Stimulated activated CD4-positive, alpha-beta T cell treated with anti-CD3 and anti-CD28 coated beads, Interleukin-1b, Interleukin-23, amount 100 ng/mL, for 4 hours (primary cell): ENCODE measurements at places on chromosomes 13 and 19.

- no peak for DNase-seq
Measured at GRCh38 chr13:87736849-87737385, 65.7 kb downstream of the SLITRK5 start.

GRCh38 chr19:31013384-31014020 lies 335.7 kb downstream of the TSHZ3 start:
- DNase-seq, result no peak

DNA sequence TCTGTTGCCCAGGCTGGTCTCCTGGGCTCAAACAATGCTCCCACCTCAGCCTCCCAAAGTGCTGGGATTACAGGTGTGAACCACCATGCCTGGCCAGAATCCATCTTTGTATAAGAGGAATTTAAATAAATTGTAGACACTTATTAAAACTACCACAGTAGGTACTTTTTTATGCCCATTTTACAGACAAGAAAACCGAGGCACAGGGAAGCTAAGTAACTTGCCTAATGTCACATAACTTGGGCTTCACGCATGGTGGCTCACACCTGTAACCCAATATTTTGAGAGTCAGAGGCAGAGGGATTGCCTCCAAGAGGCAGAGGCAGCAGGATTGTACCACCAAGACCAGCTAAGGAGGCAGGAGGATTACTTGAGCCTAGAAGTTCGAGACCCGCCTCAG lies 22.7 kb upstream of the CALM3 start:
- DNase-seq, result no peak

- no peak for DNase-seq
Measured at GRCh38 chr13:68810660-68811059, 1297.0 kb upstream of the ATXN8OS start.

DNA sequence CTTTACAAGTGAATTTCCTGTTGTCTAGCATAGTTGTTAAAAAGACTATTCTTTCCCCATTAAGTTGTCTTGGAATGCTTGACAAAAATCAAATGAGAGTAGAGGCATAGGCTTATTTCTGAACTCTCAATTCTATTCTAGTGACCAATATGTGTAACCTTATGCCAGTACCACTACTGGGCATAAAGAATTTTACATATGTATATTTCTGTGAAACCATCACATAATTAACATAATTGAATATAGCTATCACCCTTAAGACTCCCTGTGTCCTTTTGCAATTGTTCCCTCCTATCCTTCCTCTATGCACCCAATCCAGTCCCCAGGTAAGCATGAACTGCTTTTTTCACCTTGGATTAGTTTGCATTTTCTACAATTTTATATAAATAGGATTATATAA lies 165.0 kb downstream of the DNAJC3 start:
- DNase-seq, result no peak

DNA sequence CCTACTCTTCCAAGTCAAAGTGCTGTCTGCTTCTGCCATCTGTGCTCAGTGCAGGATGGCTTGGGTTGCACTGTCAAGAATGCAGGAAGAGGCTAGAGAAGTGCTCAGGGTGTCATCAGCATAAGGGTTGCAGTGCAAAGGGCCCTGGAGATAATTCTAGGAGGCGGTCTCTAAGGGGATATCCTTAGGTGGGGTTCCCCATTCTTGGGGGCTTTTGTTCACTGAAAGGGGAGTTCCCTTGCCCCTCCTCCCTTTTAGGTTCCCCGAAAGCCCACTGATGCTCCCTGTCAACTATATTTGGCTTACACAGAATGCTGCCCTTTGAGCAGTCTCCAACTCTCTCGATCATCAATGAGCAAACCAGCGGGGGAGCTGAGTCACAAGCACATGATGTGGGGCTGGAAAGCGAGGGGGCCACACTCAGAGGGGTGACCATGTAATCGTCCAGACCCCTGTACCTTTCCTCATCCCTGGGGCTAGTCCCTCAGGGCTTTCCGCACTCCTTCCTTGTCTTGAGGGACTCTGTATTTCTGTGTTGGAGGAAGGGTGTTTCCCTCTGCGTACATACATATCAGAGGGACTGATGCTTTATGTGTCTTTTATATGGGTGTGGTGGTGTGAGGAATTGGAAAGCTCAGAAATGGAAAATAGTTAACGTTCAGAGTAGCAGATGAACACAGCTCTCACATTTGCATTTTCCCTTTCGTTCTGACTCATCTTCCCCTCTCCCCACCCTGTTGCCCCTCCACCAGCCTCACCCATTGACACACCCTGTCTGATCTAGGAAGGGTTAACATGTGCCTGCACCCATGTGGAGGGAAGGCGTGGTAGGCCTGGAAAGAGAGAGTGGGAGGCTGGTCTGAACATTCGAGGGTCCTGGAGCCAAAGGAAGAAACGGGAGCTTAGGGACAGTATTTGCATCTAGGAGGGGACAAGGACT lies 6.7 kb downstream of the ZBTB32 start:
- DNase-seq, result peak; percentile 37

GRCh38 chr19:12769689-12770088 lies 5.7 kb downstream of the HOOK2 start:
- DNase-seq, result no peak

- DNase-seq, result no peak
Measured at GRCh38 chr13:103097366-103097928, 31.2 kb upstream of the SLC10A2 start.

- DNase-seq, result no peak
Measured at GRCh38 chr13:79516595-79516994, 35.6 kb downstream of the NDFIP2 start.

- DNase-seq, result no peak
Measured at GRCh38 chr13:99983499-99984401, 2.2 kb downstream of the ZIC2 start.

DNA sequence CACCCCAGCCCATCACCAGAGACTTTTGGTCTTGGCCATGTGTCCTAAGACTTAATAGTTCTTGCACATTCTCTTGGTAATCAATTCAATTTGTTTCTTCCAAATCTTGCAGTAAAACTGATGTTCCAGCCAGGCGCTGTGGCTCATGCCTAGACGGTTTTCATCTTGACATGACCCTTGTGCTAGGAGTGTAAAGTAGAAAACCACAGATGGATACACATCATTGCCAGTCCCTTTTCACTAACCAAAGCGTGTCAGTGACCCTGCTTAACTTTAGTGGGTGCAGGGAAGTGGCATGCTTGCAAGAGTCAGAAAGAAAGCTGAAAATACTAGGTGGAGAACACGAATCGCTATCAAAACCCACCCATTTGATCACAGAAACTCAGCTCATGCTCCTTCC lies 18.0 kb upstream of the CD70 start:
- no peak for DNase-seq

- DNase-seq, result no peak
Measured at GRCh38 chr19:48461982-48462655, 6.7 kb downstream of the KCNJ14 start.

GRCh38 chr19:17406046-17406886 lies 836 bp upstream of the BST2 start:
- no peak for DNase-seq

DNA sequence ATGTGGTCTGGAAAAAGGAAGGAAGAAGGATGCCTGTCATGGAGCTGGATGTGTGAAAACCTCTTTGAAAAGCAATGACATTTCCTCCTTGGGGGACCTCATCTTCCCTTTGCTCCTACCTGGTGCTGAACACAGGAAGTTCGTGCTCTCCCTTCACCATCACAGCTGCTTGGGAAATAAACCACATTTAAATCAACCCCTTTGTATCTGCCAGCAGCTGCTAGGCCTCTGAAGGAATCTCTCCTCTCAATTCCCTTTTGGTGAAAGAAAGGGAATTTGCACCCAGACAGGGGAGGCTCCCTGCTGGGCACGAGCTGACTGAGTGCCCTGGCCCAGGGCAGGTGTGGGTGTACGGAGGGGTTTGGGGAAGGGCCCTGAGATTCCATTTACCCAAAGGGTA lies 437.7 kb downstream of the TSHZ3 start:
- no peak for DNase-seq

DNA sequence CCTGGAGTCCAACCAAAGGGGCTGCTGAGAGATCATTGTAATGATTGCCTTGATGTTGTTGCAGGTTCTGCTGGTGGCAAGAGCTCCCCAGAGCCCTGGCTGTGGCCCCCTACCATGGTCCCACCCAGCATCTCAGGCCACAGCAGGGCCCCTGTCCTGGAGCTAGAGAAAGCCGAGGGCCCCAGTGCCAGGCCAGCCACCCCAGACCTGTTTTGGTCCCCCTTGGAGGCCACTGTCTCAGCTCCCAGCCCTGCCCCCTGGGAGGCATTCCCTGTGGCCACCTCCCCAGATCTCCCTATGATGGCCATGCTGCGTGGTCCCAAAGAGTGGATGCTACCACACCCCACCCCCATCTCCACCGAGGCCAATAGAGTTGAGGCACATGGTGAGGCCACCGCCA lies 15.5 kb downstream of the NCAN start:
- no peak for DNase-seq

GRCh38 chr19:49447485-49448431 lies 3.9 kb downstream of the PIH1D1 start:
- DNase-seq, result no peak
